ENCODE measurements at places on chromosomes 1 and 21.
A peak's percentile ranks its signal among the peaks of the same experiment; 100 is the strongest.

DNA sequence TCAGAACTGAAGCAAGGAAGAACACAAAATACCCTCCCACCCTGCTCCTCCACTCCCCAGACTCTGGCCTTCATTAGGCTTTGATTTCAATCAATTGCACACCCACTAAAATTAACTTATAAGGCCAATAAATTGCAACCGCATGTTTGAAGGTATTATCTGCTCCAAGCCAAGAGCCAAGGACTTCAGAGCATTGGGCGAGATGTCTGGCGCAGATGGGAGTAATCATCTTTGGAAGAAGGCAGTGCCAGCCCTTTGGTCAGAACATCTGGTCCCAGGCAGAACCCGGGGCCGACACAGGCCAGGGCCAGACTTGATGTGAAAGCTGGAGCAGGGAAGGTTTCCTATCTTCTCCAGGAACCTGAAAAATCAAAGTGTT, 60.0 kb downstream of the SLC66A1 start:
- no peak for DNase-seq

- DNase-seq: peak; percentile 46
Measured at GRCh38 chr21:39314143-39315027, 953 bp upstream of the BRWD1 start.

GRCh38 chr1:39497585-39497984, 6.1 kb downstream of the BMP8A start:
- DNase-seq: no peak

GRCh38 chr1:98325646-98326440, 335.7 kb upstream of the SNX7 start:
- no peak for DNase-seq

- no peak for DNase-seq
Measured at GRCh38 chr1:2346691-2347408, 44.5 kb downstream of the MORN1 start.

DNA sequence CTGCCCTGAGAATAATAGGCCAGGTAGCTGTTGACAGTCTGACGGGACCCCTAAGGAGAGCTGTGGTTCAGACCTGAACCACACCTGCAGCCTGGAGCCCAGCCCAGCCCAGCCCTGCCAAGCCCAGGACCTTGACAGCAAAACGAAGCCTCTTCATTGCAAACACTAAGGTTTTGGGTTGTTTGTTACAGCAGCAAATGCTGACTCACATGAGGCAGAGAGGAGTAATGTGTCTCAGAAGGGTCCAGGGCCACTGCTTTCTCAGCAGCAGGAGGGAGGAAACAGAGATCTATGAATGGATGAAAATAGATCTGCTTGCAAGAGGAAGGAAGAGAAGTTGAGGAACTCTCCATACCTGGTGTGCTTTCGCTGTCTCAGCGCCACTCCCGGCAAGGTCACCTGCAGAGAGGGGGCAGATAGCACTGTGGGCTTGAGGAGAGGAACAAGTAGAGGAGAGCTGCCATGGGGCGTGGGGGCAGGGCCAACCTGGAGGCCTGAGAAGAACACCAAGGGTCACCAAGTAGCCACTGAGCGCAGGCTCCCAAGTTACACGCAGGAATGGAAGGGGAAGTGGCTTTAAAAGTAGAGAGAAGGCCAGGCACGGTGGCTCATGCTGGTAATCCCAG, 127.2 kb downstream of the ZNF281 start:
- DNase-seq: no peak

- no peak for DNase-seq
Measured at GRCh38 chr1:156751451-156751756, at the start of gene HDGF. Gene HDGF (minus strand): TSS chr1:156751675. CDS start chr1:156751429, 246 bp downstream.

DNA sequence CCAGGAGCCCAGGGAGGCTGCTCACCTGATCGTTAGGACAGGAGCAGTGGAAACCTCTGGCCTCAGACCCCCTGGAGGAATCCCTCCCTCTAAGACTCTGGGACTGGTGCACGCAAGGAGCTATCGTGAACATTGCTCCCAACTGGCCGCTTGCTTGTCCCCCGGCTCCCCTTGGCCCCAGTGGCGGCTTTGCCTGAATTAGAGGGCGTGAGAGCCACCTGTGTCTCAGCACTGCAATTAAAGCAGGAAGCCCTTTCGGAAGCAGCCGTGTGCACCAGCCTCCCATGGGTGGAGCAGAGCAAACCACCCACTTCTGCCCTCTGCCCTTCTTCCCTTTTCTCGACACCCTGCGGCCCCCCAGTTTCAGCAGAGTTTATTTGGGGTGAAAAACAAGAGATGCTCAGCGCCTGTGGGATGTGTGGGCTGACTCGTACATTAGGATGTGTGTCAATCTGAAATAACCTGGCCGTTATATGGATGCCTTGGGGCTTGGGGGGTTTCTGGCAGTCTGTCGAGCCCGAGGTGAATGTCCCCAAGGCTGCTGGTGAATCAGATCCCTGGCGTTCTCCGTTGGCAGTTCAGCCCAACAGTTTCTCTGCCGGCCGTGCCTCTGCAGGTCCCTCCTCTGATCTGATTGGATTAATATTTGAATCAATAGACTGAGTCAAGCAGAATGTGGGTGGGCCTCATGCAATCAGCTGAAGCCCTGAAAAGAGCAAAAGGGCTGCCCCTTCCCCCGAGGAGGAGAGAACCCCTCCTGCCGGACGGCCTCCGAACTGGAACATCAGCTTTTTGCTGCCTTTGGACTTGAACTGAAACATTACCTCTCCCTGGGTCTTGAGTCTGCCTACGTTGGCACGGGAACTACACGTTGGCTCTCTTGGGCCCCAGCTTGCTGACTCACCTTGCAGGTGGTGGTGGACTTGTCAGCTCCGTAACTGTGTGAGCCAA, 7.3 kb upstream of the UMODL1 start:
- DNase-seq: no peak

- DNase-seq: no peak
Measured at GRCh38 chr1:91616712-91617111, 116.1 kb downstream of the CDC7 start.

- DNase-seq: peak; percentile 68
Measured at GRCh38 chr1:155012026-155012546, 9.5 kb downstream of the ZBTB7B start.

DNA sequence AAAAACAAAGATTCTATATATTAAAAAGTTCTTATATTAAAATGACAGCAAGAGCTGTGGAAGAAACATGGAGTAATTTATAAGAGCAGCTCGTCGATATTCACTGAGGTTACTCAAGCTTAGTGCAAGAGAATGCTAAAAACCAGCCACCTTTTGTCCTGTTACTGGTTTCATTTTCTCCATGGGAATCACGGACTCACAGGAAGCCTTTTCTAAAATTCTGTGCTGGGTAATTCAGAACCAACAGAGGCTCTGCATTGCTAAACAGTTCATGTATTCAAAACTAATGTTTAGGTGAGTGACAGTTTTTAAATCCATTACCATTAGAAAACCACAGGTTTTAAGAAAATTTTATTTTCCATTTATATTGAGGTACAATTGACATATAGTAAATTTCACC, 147.8 kb upstream of the MAP1LC3C start:
- DNase-seq: no peak

DNA sequence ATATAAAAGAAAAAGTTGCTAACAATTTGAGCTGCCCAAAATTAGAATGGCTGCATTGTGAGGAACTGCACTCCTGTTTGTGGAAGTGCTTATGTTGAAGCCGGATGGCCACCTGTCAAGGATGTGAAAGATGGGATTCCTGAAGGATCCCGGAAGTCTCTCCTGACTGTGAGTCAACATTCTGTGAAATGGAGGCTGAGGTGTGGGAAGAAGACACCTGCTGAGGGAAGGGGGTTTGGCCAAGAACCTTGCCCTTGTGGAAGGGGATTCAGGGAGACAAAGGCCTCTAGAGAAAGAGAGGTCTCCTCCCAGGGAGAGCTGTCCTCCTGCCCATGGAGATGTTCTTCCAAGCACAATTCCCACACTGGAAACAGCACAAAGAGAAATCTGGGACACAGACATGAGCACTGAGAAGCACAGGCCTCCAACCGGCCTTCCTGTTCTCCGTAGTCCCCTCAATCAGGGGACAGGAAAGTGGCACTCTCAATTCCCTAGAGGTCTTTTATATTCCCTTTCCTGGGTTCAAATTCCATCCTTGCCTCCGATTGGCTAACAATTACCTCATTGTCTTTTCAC, 70.5 kb downstream of the CD2 start:
- DNase-seq: no peak

- no peak for DNase-seq
Measured at GRCh38 chr1:168161459-168161858, 17.3 kb upstream of the TIPRL start.

GRCh38 chr1:236113324-236114032, 28.9 kb upstream of the GPR137B start:
- DNase-seq: no peak

DNA sequence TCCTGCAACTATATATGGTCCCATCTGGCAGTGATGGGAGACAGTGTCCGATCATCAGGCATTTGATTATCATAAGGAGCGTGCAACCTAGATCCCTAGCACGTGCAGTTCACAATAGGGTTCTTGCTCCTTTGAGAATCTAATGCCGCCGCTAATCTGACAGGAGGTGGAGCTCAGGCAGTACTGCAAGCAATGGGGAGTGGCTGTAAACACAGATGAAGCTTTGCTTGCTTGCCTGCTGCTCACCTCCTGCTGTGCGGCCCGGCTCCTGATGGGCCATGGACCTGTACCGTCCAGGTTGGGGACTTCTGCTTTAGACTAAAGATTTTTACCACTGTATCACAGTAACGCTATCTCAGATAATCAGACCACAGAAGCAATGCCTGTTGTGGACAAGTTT, 63.8 kb downstream of the TGFB2 start:
- DNase-seq: no peak

- DNase-seq: no peak
Measured at GRCh38 chr1:88063605-88064004, 620.5 kb upstream of the PKN2 start.

DNA sequence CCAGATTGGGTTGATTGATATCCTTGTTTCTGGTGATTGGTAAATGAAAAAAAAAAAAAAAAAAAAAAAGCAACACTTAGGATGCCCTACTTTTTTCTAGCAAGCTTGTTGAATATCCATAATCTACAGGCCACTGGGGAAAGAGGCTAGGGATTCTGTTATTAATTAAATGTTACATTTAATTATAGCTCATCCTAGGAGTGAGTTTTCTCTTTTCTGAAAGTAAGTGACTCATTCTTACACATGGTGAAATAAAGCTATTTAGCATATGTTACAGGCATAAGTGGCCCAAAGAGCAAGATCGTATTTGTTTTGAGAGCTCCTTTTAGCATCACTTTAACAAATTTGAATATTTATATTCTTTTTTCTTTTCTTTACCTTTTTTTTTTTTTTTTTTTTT, 94.5 kb downstream of the FNBP1L start:
- DNase-seq: no peak

DNA sequence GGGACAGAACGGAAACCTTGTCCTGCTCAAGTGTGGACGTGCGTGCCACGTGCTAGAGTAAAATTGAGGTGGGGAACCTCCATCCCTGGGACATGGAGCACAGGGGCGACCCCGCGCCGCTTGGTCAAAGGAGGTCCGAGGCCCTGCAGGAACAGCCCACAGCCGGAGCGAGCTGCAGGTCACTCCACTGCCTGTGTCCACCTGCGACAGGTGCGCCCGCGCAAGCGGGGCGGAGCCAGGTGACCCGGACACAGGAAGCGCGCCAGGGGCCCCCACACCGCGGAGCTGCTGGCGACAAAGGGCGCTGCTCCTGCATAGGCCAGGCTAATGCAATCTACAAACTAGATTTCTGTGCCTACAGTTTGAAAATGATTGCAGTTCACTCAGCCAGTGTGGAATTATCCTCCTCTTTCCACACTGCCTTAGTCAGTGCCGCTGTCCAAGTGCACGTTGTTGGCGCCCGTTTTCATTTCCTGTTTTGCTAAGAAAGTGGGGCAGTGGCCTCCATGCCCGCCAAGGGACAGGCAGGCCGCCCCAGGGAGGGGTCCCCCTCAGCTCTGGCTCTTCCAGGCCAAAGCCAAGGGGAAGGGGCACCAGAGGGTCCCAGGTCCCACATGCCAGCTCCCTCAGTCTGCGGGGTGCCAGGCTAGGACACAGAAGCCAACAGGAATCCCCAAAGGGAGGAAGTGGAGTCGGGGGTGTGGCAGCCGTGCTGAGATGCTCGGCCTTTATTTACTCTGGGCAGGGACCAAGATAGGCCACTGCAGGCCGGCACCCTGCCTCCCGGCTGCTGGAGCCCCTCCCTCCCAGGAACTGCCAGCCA, 4.3 kb upstream of the NADK start:
- no peak for DNase-seq

GRCh38 chr1:175597969-175598765, 145.2 kb downstream of the TNR start:
- DNase-seq: no peak

- no peak for DNase-seq
Measured at GRCh38 chr1:53349968-53350852, 22.3 kb upstream of the LRP8 start.

- no peak for DNase-seq
Measured at GRCh38 chr1:225484657-225485214, 56.9 kb upstream of the LBR start.

All from substantia nigra (tissue), 51 donors.